Fibroblast of skin of scalp (primary cell): ENCODE measurements at places on chromosomes 6 and 20.
A peak's percentile ranks its signal among the peaks of the same experiment; 100 is the strongest.

GRCh38 chr20:33042430-33042829 is 11.0 kb downstream of the BPIFB6 start:
- DNase-seq = no peak

DNA sequence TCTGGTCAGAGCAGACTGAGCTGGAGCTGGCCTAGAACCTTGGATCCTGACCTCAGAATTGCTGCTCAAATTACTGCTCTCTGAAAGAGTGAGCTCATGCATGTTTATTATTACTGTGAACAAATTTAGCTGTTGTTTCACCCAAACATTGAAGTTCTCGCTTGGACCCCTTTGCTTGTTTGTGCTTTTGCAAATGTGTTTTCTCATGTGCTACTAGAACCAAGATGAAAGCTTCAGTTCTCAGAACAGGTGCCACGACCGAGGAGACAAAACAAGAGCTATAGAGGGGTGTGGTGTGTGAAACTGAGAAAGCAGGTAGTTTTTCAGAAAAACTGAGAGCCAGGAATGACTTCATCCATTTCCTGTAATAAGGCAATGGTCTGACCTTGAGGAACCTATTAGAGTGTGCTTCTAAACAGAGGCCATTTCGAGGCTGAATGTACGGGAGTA is 50.0 kb upstream of the ESR1 start:
- DNase-seq = no peak

GRCh38 chr6:112562301-112563231 is 215.4 kb downstream of the RFPL4B start:
- no peak for DNase-seq

- no peak for DNase-seq
Observed at GRCh38 chr20:43360016-43360415, 97.7 kb upstream of the SRSF6 start.

- no peak for DNase-seq
Observed at GRCh38 chr6:109478841-109479624, 4.0 kb downstream of the ZBTB24 start.

GRCh38 chr20:5211803-5212714 is 85.3 kb downstream of the CDS2 start:
- DNase-seq = no peak

GRCh38 chr6:37584654-37585522 is 85.2 kb upstream of the CCDC167 start:
- no peak for DNase-seq

- no peak for DNase-seq
Observed at GRCh38 chr6:134402372-134402984, 84.6 kb upstream of the SGK1 start.

GRCh38 chr6:166910601-166911000 is 45.7 kb downstream of the RNASET2 start:
- DNase-seq = no peak

DNA sequence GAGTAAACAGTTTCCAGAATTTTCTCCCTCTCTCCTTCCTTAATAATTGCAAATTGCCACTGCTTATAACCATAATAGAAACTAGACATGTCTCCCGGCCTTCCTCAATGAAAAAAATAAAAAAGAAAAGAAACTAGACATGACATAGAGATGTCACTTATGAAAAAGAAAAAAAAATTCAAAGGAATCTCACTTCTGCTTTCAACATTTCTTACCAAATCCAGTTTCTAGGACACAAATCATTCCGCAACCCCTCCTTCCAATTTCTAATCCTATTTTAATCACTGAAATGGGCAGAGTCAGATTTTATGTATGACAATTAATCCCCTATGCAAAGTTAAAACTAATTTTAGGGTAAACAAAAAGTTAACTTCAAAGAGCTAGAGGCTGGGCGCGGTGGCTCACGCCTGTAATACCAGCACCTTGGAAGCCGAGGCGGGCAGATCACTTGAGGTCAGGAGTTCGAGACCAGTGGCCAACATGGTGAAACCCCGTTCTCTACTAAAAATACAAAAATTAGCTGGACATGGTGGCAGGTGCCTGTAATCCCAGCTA is 40.1 kb upstream of the EEF1A1 start:
- no peak for DNase-seq

GRCh38 chr6:21257125-21257524 is 336.4 kb upstream of the SOX4 start:
- DNase-seq = no peak

- no peak for DNase-seq
Observed at GRCh38 chr20:6613280-6613861, 154.1 kb upstream of the BMP2 start.

DNA sequence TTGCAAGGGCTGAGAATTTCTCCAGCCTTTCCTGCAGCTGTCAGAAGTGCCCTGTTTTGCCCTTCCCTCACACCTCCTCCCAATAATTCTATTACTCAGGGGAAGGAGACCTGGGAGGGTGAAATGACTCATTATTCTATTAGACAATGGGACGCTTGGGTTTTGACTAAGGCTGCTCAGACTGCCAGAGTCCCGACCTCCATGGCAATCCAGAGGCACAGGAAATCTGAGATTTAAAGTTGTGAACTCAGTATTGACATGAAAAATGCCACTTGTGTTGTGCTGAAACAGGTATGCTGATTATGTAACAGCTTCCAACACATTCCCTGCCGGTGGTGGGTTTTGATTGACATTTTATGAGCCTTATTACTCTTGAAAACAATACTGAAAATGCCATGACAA is 625.9 kb upstream of the FLRT3 start:
- DNase-seq = peak; percentile 31

DNA sequence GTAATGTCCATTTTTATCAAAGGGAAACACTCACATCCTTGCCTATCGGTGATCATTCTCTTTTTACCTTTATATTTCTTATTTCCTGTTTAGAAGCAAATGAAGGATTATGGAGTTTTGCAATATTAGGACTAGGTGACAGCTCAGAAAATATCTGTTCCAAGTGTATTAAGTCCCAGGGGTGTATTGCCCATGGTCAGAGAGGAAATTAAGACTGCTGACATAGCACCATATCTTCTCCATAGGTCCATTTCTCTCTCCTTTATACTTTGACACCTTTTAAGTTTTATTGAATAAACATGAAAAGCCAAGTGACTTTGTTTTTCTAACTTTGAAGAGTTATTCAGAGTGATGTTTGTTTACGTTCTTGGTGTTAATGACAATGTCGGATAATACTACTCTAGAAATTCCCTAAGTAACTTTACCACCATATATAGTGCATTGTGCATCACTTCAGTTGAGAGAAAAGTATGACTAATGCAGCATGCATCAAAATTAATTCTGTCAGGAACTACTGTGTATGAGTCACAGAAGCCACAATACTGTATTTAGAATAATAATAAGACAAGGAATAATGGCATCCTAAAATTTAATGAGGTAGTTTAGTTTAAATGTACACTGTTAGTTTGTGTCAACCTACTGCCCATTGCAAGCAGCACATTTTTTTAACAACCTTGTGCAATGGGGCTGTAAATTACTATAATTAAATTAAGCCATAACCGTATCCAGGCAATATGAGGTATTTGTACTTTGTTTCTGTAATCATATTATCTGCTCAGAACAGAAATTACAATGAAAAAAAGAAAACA is 474.4 kb upstream of the RNF217 start:
- DNase-seq = peak; percentile 81

- peak; percentile 33 for DNase-seq
Observed at GRCh38 chr6:159043251-159043650, 1.5 kb downstream of the TAGAP start.
